ENCODE measurements at places on chromosomes 12 and 14.

GRCh38 chr12:46386877-46387629 is 14.5 kb upstream of the SLC38A2 start:
- DNase-seq: peak; percentile 73

DNA sequence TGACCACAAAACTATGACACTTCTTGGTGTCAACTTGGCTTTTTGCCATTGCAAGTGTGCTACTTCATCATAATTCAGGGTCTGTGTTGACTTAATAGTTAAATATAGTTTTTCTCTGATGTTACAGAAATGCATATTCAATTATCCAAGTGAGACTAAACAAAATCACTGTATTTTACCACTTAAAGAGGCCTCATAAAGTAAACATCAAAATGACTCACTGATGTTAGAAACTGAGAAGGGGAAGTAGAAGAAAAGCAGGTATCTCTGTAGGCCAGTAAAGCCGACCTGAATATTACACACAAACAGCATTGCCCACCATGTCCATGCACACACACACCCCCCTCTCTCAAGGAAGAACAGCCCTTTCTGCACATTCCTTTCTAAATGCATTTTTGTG is 55.4 kb downstream of the RPAP3 start:
- DNase-seq: peak; percentile 11

- no peak for DNase-seq
Measured at GRCh38 chr14:103931422-103931821, 3.2 kb downstream of the TDRD9 start.

- DNase-seq: no peak
Measured at GRCh38 chr14:57009585-57010515, 199.6 kb upstream of the OTX2 start.
